Inflammatory macrophage treated with lipopolysaccharide for 1 hour (primary cell): ENCODE measurements at places on chromosomes 16 and 17.
A peak's percentile ranks its signal among the peaks of the same experiment; 100 is the strongest.

DNA sequence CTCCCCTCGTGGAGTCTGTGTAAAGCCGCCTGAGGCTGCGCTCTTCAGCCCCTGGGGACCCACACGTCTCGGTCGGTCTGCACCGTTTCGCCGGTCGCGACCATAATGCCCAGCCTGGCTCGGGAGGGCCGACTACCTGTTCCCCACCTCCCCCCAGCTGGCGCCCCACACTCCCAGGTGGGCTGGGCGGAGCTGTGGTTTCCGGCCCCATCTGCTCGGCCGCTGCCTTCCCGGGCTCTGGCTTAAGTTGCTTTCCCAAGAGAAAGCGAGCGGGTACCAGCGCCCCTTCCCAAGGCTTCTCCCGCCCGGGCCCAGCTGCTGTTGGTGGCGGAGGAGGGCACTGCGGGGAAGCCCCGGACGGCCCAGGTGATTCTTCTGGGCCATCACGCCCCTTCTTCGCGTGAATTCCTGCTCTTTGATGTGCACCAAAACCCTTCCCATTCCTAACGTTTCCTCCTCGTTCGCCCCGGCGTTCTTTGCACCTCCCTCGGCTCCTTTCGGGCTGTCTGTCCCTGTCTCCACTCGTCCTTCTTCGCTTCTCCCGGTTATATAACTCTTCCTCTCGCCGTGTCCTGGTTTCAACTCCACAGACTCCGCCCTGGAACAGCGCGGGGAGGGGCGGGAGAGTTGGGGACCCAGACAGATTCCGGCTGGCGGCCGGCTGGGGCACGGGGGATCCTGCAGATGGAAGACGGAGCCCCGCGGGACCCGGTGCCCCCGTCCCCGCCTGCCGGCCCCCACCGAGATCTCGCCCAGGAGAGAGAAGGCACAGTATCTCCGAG lies 2.0 kb downstream of the KDM6B start:
- no peak for DNase-seq

GRCh38 chr16:27838536-27839175 lies 224.9 kb downstream of the GSG1L start:
- no peak for DNase-seq

DNA sequence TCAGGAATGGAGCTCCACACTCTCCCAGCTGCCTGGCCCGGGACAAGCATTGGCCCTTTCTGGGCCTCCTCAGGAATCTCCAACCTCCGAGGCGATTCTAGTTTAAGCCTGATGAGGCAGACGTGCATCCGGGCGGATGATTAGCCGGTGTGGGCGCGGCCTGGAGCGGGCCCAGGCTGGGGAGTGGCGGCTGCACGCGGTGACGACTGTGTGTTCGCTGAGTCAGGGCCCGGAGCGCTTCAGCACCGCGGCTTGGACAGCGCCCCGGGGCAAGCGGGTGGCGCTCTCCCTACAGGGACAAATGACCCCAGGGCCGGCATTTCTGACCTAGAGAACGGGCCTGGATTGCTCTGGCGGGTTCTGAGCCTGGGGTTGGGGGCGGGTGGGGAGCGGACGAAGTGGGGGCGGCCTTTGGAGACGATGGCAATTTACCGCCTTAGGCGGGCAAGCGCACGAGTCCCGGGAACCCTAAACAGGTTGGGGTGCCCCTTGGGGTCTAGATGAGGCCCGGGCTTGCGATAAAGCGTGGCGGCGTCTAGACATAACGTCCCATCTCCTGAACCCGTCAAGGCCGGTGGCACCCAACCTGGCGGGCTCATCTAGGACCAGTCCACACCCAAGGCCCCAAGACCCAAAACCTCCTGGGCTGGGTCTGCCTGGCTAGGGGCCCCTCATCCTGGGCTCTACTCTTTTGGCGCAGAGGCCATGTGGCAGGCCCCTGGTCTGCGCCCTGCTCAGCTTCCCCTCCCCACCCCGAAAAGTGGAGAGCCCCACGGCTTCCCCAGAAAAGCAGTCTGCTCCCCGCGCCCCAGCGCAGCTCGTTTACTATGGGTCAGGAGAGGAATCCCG lies 22.3 kb upstream of the ZNHIT3 start:
- DNase-seq = peak; percentile 49

- no peak for DNase-seq
These were observed 52.6 kb downstream of the CYB5B start for GRCh38 chr16:69476920-69477443.

GRCh38 chr16:56525236-56525635 lies 5.4 kb upstream of the BBS2 start:
- no peak for DNase-seq

- no peak for DNase-seq
These were observed 2.8 kb downstream of the MARVELD3 start for GRCh38 chr16:71628810-71629209.

- DNase-seq = no peak
These were observed 5.2 kb downstream of the ATMIN start for GRCh38 chr16:81040842-81041241.

- DNase-seq = peak; percentile 50
These were observed 7.5 kb downstream of the BTBD17 start for GRCh38 chr17:74354123-74354522.

DNA sequence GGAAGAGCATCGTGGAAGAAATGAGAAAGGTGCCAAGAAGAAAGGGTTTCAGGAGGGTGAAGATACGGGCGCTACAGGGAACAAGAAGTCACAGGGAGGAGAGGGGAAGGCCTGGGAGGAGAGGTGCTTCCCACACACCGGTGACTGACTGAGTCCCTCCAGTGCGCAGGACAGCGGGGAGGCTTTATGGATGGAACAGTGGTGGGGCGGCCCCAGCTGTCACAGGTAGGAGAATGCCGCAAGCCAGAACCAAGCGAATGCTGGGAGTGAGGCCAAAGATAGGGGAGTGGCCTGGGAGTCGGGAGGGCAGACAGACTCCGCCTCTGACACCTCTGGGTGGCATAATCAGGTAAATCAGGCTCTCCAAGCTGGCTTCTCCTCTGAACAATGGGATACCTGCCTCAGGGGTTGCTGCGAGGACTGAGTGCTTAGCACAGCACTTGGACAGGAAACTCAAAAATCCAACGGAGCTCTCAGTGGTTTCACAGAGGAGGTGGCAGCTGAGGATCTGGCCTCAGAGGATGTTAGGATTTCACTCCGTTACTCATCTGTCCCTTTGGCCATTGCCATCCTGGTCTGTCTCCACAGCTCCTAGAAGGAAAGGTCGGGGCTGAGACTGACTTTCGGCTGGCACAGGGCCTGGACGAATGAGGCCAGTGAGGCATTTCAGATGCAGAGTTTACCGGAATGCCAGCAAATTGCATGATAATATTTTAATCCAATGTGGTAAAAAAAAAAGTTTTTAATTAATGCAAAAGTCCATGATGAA lies 717 bp upstream of the CNP start:
- DNase-seq = peak; percentile 19
